ENCODE measurements at places on chromosomes 12 and 14. TPM values are rescaled to one million over a fixed set of nuclear protein-coding genes. Genes with fewer than 3 reads are reported as not detected.
A peak's percentile ranks its signal among the peaks of the same experiment; 100 is the strongest.

DNA sequence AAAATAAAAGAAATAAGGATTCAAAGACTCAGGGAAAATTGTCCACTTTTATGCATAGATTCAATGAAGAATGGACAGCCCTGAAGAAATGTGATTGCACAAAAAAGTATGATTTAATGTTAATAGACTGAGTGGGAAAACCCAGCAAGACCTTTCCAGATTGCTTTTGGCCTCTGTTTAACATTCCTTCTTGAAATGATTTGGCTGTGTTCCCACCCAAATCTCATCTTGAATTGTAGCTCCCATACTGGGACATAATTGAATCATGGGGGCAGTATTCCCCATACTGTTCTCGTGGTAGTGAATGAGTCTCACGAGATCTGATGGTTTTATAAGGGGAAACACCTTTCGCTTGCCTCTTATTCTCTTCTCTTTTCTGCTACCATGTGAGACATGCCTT, 1316.9 kb upstream of the SEL1L start:
- no peak for DNase-seq

DNA sequence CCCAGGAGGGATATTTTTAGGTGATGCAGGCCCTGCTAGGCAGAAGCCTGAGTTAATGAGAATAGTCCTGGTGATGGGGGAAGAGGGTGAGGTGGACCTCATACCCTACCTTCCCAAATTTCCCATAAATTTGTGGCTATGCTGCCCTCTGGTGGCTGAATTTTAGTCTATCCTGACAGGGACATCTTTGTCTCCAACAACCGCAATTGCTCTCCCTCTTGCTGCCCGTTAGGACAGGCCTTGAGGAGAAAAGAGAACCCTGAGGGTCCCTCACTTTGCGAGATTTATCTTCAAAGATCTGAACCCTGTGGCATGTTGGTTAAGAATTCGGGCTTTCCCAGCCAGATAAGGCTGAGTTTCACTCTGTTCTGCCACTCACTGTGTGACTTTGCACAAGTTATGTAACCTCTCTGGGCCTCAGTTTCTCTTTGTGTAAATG, 9.8 kb upstream of the ZNF385A start:
- DNase-seq, result no peak

DNA sequence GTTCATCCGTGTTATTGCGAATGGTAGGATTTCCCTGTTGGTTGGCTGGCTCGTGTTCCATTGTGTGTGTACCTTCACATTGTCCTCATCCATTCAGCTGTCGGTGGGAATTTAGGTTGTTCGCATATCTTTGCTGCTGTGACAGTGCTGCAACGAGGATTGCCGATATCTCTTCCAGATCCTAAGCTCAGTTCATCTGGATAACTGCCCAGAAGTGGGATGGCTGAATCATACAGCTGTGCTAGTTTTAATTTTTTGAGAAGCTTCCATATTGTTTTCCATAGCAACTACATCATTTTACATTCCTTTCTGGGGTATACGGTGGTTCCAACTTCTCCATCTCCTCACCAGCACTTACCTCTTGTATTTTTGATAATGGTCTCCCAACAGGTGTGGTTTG, 292.8 kb upstream of the SFSWAP start:
- DNase-seq, result no peak

WBP11 gene
- total RNA-seq, result 51.7 TPM

GRCh38 chr14:73027546-73027945, 640 bp upstream of the ZFYVE1 start:
- no peak for DNase-seq

SCNN1A gene
- total RNA-seq, result 0.46 TPM

GRCh38 chr12:26830783-26831551, 2.0 kb downstream of the ITPR2 start:
- DNase-seq, result no peak

- DNase-seq, result no peak
Measured at GRCh38 chr14:65414961-65415589, 2.5 kb downstream of the FUT8 start.

GRCh38 chr12:119122047-119122446, 56.7 kb upstream of the HSPB8 start:
- no peak for DNase-seq

- no peak for DNase-seq
Measured at GRCh38 chr14:65772921-65773574, 360.5 kb downstream of the FUT8 start.

GRCh38 chr12:56634837-56635791, 5.0 kb upstream of the BAZ2A start:
- DNase-seq, result peak; percentile 91

GRCh38 chr12:100987552-100988521, 193.3 kb downstream of the ANO4 start:
- DNase-seq, result no peak

RFLNA gene
- not detected for total RNA-seq

GRCh38 chr12:88305254-88305890, 163.3 kb downstream of the TMTC3 start:
- DNase-seq, result no peak

DNA sequence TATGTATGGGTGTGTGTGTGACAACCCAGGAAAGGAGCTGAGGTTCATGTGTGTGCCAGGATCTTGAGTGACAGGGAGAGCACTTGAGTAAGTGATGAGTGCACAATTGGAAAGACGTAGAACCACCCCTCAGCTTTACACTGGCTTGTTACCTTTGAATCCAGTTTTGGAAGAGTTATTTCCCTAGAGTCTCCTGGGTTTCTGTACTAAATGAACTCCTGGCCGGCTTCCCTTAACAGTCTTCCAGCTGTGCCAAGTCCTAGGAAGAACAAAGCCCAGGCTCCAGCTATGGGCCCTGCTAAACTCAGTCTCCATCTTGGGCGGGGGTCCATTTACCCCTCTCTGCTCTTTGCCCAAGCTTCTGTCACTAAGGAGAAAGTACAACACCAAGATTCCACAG, 19.7 kb upstream of the NR1H4 start:
- no peak for DNase-seq

DNA sequence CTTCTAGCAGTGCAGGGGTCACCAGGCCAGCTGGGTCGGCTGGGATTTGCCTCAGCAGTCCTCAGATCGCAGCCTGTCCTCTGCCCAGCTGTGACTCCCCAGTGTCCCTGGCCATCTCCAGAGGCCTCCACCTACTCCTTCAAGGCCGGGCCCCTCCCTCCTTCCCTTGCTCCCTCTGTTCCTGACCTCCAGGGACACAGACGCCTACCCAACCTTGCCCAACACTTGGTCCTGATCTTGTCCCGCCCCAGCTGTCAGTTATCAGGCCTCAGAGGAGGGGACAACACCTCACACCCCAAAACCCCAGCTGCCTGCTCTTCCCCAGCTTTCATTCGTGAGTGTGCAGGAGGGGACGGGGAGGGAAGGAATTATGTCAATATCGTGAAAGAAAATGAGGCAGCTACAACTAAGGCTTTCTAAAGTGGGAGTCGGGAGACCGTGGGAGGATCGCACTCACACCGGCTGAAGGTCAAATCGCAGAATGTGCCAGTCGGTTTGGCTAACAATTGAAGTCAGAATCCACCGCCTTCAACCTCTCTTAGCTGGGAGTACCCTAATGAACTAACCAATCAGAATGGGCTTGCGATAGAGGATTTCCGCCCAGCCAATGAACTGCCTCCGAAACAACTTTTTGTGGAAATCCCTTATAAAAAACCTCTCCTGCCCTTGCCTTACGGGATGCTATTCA, 9.4 kb upstream of the PLBD2 start:
- no peak for DNase-seq

SLC38A4 gene
- total RNA-seq, result not detected

PTPRQ gene
- total RNA-seq, result 0.38 TPM

GRCh38 chr14:24366721-24367513, 1.1 kb upstream of the NFATC4 start:
- DNase-seq, result peak; percentile 90

- DNase-seq, result no peak
Measured at GRCh38 chr14:102694530-102695166, 82.6 kb upstream of the TRAF3 start.

GRCh38 chr12:107032266-107032665, 45.3 kb upstream of the MTERF2 start:
- no peak for DNase-seq

- no peak for DNase-seq
Measured at GRCh38 chr14:31578266-31578665, 17.1 kb downstream of the NUBPL start.

MGAT4C gene
- total RNA-seq, result 0.59 TPM

GRCh38 chr12:42296503-42297109, 29.3 kb downstream of the ZCRB1 start:
- DNase-seq, result no peak

- no peak for DNase-seq
Measured at GRCh38 chr12:122206111-122206881, 2.8 kb downstream of the B3GNT4 start.

DNA sequence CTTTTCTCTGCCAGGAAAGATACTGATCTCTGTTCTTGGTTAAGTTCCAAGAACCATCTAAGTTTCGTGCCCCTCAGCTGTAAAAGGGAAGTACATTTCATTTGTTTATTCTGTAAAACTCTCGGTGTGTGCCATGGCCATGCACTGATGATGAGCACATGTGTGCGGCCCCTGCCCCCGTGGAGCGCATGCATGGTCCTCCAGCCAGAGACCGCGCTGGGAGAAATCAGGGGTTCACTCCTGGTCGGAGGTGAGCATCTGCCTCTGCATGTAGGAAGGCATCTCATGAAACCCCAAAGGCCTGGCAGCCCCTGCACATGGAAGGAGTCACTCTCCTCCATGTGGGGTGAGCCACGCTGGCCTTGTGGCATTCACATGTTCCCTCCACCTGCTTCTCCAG, 102.5 kb upstream of the RTL1 start:
- no peak for DNase-seq

GRCh38 chr12:109538191-109538863, 35.0 kb downstream of the MMAB start:
- DNase-seq, result no peak

Measured in cardiac septum (tissue), 1 donor.